ENCODE measurements at places on chromosomes 7 and 10.
A peak's percentile ranks its signal among the peaks of the same experiment; 100 is the strongest.

DNA sequence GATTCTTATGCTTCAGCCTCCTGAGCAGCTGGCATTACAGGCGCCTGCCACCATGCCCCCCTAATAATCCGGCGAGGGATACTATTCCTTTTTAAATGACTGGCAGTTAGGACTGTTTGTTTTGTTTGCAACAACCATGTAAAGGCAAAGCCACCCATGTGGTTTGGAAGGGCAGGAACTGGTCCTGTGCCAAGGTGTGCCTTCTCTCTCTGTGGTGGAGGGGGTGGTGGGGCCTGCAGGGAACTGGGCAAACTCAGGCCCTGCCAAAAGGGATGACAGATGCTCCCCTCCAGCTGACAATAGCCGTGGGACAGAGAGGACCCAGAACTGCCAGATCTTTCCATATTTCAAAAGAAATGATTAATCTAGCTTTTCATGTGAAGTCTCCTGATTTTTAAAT, 23.5 kb upstream of the WAPL start:
- peak; percentile 37 for DNase-seq

DNA sequence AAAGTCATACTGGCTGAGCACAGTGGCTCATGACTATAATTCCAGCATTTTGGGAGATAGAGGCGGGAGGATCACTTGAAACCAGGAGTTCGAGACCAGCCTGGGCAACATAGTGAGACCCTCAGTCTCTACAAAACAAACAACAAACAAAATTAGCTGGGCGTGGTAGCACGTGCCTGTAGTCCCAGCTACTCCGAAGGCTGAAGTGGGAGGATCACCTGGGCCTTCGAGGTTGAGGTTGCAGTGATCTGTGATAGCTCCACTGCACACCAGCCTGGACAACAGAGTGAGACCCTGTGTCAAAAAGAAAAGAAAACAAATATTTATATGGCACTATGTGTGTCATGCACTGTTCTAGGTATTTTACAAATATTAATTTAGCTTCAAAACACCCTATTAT, 94.3 kb downstream of the DNMBP start:
- no peak for DNase-seq

DNA sequence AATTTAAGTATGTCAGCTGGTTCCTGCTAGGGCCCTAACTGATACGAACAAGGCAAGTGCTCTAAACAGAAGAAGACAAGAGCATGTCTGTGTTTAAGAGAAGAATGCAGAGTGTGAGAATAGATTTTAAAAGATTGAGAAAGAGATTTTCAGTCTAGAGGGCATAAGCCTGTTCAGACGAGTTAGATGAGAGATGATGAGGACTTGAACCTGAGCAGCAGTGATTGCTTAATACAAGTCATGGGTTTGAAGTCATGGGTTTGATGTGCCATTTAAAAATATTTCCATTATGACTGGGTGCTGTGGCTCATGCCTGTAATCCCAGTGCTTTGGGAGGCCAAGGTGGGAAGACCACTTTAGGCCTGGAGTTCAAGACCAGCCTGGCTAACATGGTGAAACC, 108.9 kb upstream of the PLXDC2 start:
- DNase-seq: no peak

DNA sequence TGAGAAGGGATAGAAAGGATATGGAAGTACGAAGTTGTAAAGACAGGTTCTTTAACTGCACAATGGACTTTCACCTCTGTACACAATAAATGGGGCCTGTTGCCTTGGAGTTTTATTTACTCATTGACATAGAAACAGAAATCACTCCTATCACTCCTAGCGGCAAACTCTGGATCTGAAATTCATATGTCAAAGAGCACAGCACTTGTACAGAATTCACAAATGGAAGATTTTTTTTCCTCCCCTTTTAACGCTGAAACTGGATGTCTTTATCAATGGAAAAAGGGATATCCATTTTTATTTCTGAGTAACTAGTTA, 18.2 kb downstream of the NT5C3A start:
- DNase-seq: peak; percentile 47

GRCh38 chr10:19785366-19785765, 30.9 kb upstream of the PLXDC2 start:
- DNase-seq: no peak

GRCh38 chr10:91409069-91409868, 875 bp upstream of the HECTD2 start:
- peak; percentile 35 for DNase-seq

GRCh38 chr10:29150010-29150409, 138.9 kb upstream of the LYZL1 start:
- no peak for DNase-seq

DNA sequence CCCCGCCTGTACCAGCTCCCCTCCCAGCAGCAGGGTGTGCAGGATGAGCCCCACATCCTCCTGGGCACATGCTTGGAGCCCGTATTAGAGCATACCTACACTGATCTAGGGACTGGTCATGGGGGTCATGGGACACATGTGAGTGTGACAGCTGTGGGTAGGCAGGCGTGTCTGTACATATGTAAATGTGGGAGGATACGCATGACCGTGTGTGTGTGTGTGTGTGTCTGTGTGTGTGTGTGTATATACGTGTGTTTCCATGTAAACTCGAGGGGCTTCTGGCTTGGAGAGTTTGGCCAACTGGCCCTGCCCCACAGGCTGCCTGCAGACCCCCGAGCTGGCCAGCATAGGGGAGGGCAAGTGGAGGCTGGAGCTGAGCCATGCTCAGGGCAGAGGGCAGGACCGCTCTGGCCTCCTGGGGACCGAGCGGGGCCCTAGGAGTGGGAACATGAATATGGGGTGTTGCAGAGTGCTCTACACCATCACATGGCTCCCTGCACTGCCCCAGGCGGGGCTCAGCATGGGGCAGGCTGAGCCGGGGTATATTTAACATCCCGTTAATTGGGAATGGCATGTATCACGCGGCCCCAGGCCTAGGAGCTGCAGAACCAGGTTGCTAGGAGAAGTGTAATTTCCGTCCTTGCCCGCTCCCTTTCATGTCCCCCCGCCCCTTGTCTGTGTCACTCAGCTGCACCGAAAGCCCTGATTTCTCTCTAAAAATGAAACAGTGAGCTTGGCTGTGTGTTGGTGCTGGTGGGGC, 152.7 kb upstream of the PCBD1 start:
- DNase-seq: no peak

DNA sequence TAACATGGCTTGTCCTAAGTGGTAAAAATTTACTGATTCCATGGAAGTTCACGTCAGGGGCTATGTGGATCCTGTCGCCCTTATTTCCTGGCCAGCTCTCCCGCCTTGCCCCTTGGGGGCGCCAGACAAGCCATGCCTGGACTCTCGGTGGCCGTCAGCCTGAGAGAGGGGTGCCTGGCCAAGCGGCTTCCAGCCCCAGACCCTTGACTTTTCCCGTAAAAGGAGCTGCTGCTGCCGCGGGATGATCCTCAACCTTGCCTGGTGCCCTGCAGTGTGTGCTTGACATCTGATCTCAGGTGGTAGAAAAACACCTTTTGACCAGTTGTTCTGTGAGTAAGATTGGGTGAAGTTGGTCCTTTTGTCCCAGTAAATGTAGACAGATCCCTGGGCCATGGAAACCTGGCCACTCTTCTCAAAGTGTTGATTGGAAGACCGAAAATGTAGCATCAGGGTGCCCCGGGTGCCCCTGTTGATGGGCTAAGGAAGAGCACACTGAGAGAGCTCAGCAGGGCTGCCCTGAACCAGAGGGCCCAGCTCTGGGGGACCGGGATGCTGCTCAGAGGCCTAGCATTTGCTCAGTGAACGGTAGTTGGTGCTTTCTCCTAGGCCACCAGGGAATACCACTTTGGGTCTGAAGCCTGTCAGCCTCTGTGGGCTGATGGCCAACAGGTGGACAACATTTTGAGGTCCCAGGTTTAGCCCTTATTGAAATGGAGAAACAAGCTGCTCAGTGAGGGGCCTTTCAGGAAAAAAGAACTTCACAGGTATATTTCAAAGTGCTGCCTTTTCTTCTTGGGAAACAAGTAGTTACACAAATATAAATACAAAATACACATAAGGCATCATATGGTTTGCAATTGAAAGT, 162.5 kb downstream of the LRMDA start:
- no peak for DNase-seq

Data from NCI-H774 (cell line).